Ascending aorta (tissue), 2 donors: ENCODE measurements at places on chromosomes 2 and 18.

DNA sequence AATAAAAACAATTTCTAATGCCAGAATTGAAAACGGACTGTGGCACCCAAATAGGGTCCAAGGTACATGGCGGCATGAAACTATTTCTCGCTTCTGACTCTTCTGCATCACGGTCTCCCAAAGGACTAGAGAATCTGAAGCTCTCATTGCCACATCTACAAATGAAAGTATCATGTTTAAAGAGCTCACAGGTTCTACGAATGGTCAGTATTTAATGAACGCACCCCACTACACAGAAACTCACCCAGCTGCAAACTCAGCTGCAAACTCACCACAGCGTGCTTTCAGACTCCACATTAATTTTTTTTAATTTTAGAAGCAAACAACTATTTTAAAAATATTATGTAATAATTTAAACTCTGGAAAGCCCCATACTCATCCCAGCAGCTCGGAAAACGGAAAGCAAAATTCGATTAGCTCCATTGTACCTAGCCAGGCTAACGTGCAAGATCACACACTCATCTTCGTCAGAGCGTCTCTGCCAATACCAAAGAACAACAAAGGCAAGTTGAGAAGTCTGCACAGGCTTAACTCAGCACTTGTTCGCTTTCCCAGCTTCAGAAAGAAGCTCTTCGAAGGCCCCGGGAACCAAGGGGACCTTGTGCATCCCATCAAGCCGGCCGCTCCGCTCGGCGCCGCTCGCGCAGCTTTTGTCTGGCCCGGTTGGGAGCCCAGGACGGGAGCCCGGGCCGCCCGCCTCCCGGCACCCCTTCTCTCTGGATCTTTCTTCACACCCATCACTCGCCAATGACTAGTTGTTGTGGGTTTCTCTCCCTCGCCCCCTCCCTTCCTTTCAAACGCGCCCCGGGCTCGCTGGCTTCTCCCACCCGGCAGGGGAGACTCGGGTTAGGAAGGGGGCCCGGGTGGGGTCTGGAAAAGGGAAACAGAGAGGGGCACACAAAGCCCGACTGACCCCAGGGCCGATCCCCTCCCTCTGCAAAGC, 785 bp downstream of the CLASP1 start:
- DNase-seq: peak; percentile 79

- no peak for DNase-seq
Observed at GRCh38 chr2:8058652-8059051, 623.2 kb upstream of the ID2 start.

DNA sequence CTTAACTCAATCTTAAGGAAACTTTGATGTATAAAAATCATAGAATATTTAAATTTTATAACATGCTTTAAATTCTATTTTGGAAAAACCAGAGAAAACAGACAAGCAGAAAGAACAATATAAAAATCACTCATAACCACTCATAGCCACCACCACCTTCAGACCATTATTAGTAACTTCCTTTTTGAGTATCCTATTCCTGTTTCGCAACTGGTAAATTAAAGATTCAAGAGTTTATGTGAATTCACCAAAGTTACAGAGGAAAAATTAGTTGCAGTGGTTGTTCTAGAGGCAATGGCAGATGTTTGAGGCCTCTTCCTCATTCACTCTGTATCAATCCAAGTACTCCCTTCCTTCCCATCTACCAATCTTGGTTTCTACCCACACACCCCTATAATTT, 49.3 kb upstream of the PROKR1 start:
- DNase-seq: no peak

- no peak for DNase-seq
Observed at GRCh38 chr18:38644875-38645641, 1079.5 kb upstream of the CELF4 start.

DNA sequence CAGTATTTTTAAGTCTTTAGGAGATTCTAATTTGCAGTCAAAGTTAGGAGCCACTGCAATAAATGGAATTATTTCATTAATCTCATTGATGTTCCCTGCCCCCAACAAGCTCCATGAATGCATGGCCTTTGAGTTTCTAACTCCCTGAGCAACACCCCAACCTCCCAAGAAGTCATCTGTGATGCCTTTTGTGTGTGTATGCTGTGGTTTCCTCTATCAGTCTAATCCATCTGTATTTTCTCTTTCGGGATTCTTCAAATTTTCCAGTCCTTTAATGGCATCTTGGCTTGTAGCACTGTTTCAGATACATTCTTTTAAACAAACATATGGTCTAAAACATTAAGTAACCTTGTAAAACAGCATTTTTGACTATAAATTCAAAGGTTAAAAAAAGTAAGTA, 16.8 kb downstream of the SERPINB10 start:
- DNase-seq: no peak

DNA sequence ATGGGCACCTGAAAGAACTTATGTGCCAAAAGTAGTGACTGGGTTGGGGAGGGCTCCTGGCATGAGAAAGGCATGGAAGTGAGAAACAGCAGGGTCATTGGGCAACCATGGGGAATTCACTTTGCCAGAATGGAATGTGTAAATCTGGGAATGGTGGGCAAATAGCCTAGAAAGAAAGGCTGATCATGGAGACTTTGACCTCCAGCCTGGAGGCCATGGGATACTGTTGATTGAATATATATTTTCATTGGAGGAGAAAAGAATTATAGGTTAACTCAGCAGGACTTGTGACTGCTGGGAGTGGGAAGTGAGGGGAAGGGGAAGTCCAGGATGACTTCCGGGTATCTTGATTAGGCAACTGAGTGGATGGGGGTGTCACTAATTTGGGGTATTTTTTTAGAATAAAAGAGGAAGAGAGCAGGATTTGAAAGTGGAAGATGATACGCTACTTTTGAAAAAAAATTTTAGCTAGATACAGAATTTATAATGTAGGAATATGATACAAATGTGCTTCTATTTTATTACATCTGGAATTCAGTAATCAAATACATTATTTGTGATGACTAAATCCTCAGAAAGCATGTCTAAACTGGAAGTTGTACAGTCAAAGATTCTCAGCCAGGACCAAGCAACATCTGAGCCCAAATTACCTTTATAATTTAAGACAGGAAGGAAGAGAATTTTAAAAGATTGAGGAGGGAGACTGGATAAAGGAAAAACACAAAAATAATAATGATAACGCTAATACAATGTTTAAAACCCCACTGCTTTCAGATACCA, 116.2 kb downstream of the GATA6 start:
- no peak for DNase-seq

- DNase-seq: no peak
Observed at GRCh38 chr2:53021292-53021691, 746.3 kb upstream of the CHAC2 start.

GRCh38 chr2:166246901-166247300, 119.1 kb upstream of the SCN1A start:
- no peak for DNase-seq

DNA sequence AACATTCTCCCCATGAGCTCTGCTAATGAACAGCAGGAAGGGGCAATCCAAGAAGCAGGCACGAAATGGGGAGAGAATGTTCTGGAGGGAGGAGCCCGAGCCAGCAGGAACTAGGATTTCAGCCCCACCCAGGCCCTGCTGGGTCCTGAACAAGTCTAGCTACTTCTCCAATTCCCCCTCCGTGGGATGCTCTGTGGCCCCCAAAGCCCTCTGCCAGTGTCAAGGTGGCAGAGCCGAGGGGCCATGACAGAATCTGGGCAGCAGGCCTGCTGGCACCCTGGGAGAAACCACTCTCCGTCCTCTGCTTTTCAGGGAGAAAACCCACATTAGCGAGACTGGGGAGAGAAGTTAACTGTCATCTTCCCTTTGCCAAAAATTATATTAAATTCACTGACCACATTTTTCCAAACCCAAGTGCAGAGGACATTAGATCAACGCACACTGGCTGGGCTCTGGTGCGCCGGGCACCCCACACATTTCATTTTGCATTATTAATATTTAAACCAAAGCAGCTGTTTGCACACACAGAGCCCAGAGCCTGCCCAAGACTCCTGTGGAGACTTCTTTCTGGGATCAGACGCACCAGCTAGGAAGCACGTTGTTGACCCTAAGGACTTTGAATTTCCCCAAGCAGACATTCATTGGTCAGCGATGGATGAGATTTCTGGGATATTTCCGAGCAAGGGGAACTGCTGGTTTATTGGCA, 80.2 kb upstream of the PKDCC start:
- DNase-seq: no peak

GRCh38 chr2:165835363-165835762, 41.3 kb upstream of the GALNT3 start:
- DNase-seq: no peak

GRCh38 chr18:33585431-33585775, 7.4 kb downstream of the ASXL3 start:
- DNase-seq: no peak

GRCh38 chr18:77876319-77876865, 626.7 kb downstream of the GALR1 start:
- no peak for DNase-seq

DNA sequence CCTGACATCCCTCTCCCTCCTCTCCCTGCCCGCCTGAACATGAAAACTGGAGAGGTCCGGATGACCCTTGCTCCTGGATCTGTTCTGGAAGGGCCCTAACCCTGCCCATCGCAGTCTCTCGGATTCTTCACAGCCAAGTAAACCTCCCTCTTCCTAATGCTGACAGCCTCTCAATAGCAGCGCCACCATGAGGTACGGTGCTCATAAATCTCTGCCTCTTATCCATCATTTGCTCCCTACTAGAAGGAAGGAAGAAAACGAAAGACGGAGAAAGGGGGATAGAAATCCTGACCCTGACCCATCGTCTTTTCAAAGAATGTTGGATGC, 257.9 kb downstream of the BCL11A start:
- no peak for DNase-seq

- no peak for DNase-seq
Observed at GRCh38 chr18:55856229-55856628, 268.2 kb upstream of the TCF4 start.

DNA sequence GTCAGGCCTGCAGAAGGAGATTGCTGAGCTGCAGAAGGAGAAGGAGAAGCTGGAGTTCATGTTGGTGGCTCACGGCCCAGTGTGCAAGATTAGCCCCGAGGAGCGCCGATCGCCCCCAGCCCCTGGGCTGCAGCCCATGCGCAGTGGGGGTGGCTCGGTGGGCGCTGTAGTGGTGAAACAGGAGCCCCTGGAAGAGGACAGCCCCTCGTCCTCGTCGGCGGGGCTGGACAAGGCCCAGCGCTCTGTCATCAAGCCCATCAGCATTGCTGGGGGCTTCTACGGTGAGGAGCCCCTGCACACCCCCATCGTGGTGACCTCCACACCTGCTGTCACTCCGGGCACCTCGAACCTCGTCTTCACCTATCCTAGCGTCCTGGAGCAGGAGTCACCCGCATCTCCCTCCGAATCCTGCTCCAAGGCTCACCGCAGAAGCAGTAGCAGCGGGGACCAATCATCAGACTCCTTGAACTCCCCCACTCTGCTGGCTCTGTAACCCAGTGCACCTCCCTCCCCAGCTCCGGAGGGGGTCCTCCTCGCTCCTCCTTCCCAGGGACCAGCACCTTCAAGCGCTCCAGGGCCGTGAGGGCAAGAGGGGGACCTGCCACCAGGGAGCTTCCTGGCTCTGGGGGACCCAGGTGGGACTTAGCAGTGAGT, 19.4 kb downstream of the FOSL2 start:
- DNase-seq: no peak

DNA sequence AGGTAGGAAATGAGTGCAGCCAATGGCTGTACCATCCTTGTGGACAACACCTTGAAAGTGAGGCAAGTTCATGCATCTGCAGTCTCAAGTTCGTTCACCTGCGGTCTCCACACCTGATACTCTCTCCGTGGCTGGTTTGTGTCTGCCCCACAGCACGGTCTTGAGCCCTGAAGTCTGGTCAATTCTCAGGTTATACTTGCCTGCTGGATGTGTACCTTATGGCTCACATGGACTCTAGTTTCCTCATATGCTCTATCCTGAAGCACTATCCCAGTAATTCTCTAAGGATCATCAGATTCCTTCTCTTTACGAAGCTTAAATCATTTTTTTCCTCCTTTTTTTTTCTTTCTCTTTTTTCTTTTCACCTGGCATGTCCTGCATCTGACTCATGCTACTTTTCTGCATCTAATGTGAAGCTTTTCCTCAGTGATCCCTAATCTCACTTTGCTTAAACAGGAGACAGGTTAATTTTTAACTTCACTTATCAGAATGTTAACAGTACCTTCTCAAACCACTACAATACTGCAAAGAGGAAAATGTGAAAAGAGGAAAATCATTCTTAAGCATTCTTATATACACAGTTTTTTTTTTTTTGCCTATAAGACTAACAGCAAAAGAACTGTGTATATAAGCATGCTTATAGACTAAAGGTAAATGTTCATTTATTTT, 511.2 kb downstream of the SOX11 start:
- no peak for DNase-seq

- no peak for DNase-seq
Observed at GRCh38 chr2:81583311-81584108, 1279.0 kb upstream of the LRRTM1 start.

- DNase-seq: no peak
Observed at GRCh38 chr2:5203134-5203755, 488.9 kb upstream of the SOX11 start.

DNA sequence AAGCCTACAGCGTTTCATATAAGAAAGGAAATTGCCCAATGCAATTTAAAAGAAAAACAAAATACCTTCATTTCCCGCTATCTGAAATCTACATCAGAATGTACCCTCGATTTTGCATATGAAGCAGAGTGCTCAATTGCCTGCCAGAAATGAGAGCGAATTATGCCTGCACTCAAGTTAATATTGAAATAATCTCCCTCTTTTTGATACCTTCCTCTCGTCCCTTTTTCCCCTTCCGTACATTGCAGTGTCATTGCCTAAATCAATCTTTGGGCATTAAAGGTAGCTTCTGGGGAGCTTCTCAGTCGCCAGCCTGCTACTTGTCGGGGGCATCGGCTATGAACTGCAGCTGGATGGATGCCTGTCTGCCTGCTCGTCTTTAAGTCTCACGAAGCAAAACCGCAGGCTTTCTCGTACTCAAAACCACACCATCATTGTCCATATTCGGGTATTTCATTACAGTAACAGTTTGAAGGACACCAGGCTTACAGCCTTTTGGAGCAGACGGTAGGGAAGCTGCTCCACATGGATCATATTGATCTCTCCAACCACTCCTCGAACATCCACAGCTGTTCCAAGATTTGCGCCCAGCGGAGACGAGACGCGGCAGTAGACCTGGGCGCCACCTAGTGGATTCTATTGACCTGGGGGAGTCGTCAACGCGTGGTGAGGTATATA, 64.0 kb upstream of the HNRNPA3 start:
- peak; percentile 83 for DNase-seq

DNA sequence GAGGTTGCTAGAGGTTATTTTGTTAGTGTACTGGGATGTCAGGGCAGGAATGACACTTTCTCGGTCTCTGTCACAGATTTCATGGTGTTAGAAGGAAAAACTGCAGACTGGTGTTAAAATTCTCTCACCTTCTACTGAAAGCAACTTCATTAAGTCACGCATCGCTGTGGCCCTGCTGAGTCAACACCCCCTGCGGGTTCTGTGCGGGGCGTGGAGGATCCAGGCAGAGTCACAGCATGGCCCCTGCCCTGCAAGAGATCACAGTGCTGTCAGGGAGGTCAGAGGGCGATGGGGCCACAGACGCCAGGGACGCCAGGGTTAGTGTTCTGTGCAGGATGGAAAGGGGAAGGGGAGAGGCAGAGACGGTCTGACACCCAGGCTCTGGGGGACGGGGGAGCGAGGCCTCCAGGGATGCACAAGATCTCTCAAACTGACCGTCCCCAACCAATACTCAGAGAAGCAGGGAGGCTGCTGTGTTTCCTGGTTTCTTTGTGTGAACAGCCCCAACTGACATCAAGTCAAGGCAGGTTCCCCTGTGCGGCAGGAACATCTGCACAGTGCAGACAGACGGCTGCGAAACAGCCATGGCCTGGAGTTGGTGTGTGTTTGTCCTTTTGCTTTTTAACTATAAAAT, 354.9 kb upstream of the SALL3 start:
- no peak for DNase-seq

GRCh38 chr2:224008702-224009261, 30.3 kb downstream of the SERPINE2 start:
- DNase-seq: no peak
